ENCODE measurements at places on chromosomes 4 and X.
A peak's percentile ranks its signal among the peaks of the same experiment; 100 is the strongest.

- DNase-seq = no peak
These were observed 25.9 kb upstream of the FAM241A start for GRCh38 chr4:112119353-112119783.

DNA sequence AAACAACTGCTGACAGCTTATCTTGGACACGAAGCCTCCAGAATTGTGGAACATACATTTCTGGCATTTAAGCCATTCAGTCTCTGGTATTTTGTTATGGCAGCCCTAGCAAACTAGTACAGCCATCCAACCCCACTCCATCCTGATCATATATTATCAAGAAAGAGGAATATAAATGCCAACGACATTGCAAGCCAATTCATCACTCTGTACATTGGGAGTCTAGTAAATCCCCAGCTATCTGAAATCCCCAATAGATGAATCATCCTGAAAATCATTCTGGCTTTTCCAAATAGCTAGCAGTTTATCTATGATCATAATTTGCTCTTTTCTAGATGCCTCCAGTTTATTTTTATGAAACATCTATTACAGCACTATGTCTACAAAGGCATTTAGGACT, 41.1 kb downstream of the FRMD7 start:
- DNase-seq = no peak

- peak; percentile 52 for DNase-seq
These were observed 28.1 kb downstream of the SMIM43 start for GRCh38 chr4:121736735-121737351.

DNA sequence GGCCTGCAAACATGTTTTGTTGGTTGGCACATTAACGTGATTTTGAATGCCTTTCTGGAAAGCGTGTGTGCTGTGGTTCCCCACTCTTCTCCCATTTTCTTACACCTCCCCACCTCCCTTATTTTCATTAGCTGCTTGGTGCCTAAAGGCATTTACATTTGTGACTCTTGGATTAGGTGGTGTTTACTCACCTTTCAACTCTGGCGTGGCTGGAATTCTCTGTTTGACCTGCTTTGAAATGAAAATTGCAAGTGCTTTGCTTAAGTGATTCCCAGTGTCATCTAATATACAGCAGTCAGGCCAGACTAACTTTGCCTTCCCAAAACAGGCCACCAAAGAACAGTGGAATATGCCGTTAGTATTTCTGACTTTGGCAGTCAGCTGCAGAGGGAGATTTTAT, 80.5 kb downstream of the NHSL2 start:
- DNase-seq = no peak

DNA sequence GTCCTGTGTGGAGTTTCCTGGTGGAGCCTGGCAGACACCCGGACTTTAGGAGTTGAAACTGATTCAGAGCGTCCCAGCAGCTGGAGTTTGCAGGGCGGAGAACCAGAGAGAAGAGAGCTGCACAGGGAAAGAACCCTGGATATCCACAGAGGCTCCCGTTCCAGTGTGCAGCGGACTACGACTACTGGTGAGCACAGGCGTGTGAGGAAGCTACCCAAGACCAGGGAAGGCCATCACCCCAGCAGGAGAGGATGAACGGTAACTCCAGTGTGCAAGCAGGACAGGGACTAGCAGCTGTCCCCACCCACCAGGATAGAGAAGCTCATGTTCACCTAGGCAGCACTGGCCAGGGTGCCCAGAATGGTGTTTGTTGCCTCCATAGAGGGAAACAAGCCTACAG, 2.3 kb downstream of the LAGE3 start:
- no peak for DNase-seq

DNA sequence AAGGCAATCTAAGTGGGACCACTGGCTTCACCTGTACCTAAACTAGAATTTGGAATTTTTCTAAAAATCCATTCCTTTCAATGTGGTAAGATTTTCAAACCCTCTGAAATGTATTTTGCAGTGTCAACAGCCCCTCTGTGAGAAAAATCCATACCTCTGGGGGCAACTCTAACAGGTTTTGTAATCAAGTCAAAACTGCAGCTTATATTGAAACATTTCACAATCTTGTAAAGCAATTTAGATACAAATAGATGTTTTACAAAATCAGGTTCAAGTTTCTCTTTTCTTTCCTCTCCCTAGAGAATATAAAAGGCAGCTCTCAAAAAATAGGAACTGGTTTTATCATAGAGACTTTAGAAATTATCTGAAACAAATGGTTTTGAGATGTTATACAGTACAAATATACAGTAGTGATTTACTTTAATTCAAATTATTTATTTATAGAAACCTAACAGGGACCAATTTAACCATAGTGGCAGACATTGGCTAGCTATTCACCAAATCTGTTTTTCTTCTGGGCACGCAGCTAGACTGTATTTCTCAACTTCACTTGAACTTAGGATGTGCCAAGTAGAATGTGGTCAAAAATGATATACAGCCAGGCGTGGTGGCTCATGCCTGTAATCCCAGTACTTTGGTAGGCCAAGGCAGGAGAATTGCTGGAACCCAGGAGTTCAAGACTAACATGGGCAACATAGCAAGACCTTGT, 36.3 kb upstream of the SPINK2 start:
- DNase-seq = no peak

DNA sequence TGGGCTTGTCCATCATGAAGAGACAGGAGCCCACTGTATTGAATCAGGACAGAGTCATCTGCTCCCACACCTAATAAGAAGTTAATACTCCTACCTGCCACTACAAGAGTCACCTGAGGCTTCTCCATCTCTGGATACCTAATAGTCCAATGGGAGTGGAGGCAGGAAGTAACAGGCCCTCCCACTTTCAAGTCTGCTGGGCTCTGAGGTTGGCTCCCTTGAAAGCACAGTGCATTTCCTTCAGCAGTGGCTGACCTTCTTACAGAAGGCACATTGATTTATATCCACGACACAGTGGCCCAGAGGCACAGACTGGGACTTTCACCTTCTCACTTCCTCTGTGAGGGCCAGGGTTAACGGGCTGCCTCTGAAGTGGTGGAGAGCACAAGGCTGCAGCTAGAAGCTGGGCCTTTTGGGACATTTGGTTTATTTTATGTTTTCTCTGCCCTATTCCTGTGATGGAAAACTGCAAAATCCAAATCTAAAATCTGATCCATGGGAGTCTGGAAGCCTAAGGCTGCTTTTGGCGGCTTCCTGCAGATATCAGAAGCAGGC, 38.1 kb downstream of the FRG2 start:
- DNase-seq = peak; percentile 29

DNA sequence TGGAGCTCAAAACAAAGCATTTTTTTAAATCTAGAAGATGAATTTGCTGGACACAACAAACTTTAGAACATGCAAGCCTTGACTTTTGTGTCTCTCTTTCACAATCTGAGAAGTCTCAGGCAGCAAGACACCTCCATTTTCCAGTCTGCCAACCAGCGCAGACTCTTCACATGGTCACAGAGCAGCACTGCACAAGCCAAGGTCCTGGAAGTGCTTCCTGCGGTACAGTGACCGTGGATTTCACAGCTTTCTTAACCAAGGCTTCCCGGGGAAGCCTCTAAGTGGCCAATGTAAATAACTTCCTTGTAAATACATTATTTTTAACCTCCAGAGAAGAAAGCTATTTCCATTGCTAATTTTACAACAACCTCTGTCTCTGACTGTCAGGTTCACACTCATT, 31.2 kb downstream of the ZNF827 start:
- no peak for DNase-seq

DNA sequence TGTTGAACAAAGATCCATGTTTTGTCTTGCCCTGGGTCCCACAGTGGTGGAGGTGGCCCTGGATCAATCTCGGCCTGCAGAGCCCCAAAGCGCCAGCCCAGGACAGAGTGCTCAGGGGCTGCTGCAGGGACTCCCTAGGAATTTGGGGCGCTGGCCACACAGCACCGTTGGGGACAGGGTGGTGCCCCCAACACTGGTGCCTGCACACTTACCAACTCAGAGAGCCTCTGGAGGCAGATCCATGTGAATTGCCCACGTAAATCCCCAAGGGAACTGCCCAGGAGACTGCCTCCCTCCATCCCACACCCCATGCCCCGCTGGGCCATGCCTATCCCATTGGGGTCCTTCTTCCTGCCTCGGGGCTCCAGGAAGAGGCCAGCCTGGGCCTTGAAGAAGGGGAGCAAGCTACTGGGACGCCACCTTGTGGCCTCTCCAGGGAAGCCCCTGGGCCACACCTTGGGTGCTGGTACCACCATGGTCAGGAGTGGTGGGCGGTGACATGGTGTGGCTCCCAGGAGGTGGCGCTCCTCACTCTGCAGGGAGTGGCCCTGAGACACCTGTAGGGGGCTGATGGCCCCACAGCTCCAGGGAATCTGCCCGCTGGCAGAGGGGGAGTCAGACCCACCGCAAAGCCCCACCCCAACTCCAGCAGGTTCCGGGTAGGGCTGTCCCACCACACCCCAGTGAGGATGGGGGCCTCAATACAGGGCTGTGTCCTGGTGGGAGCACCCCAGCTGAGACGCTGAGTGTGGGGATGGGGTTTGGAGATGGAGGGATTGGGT, 22.8 kb downstream of the CFAP99 start:
- DNase-seq = peak; percentile 93

- no peak for DNase-seq
These were observed 8.2 kb upstream of the EFNB1 start for GRCh38 chrX:68820476-68821110.

- no peak for DNase-seq
These were observed 403.7 kb downstream of the MID1IP1 start for GRCh38 chrX:39204945-39205344.

- no peak for DNase-seq
These were observed 24.4 kb upstream of the CORIN start for GRCh38 chr4:47862297-47862696.

DNA sequence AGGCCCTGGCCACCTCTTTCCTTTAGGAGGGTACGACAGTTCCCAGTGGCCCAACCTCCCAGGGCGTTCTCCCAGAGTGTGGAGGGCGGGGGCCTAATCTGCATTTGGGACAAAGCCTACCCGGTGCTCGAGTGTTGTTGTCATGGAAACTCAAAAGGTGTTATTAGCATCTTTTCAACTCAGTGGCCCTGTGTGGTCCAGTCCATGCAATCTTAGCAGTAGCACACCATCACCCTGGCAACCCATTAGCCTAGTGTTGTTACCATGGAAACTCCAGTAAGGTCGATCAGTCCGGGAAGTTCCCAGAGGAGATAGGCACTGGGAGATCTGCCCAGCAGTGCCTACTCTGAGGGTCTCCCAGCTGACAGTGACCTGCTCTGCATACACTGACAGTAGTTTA, 20.2 kb downstream of the APLN start:
- DNase-seq = no peak

- DNase-seq = peak; percentile 11
These were observed 29.6 kb upstream of the SPON2 start for GRCh38 chr4:1201851-1202525.
